ENCODE measurements at places on chromosomes 11 and 22.

- no peak for DNase-seq
Observed at GRCh38 chr11:115921986-115922385, 417.8 kb upstream of the CADM1 start.

- DNase-seq, result no peak
Observed at GRCh38 chr11:116427337-116427902, 345.4 kb downstream of the BUD13 start.

DNA sequence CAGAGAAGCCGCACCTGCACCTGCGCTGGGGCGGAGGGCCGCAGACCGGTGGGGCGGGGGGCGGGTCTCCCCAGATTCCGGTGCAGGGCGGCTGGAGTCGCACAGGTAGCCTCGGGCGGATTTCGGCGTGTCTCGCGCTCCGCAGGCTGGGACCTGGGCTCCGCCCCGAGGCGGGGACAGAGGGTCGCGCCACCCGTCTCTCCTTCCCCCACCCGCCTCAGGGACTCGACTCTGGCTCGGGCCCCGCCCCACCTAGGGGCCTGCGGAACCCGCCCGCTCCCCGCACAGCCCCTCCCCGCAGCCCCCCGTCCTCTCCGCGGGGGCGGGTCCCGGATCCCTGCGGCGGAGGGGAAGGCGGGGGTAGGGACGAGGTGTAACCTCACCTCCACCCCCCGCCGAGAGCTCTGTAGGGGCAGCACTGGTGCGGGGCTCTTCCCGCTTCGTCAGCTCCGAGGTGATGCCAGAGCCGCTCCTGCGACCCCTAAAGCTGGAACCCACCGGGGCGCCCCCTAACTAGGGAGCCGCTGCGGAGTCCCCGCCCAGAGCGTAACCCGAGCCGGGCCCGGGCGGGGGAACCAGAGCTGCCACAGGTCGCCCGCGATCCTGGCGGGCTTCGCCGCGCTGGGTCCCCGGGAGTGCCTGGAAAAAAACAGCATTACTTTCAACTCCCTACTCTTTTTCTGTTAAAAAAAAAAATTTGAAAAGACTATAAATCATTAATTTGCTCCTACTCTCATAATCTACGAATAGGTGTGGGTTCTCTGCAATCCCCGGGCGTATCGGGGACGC is at the start of gene SLC29A2:
TSS of gene SLC29A2 (minus strand) at position 134 of the 789 bp plus-strand sequence. CDS start 169 bp downstream, outside the sequence.
- no peak for DNase-seq

GRCh38 chr11:72777755-72778278 is 16.0 kb downstream of the STARD10 start:
- no peak for DNase-seq

GRCh38 chr11:7673724-7674434 is 579 bp upstream of the CYB5R2 start:
- DNase-seq, result no peak

- no peak for DNase-seq
Observed at GRCh38 chr11:134063124-134063495, 5.8 kb upstream of the JAM3 start.

DNA sequence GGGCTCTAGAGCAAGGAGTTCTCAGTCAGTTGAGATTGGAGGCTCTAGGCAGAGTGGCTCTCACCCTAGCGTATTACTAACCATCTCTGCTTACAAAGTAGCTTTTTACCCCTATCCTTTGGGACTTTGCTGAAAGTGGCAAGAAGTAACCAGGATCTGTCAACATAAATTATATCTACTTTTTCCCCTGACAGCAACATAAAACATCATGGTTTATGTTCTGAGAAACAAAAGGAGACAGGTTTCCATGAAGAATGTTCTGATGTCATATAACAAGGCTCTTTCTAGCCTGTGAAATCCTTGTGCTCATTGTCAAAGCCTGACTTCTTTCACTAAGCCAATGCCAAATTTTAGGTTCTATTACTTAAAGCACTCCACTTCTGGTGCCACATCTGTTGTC is 7.2 kb upstream of the EIF3M start:
- no peak for DNase-seq

GRCh38 chr22:45240810-45241631 is at the start of gene KIAA0930:
KIAA0930 (minus strand) TSS chr22:45240894; CDS start chr22:45240703, 191 bp downstream.
- DNase-seq, result peak; percentile 84

GRCh38 chr22:25176175-25176574 is 23.5 kb upstream of the CRYBB3 start:
- DNase-seq, result no peak

DNA sequence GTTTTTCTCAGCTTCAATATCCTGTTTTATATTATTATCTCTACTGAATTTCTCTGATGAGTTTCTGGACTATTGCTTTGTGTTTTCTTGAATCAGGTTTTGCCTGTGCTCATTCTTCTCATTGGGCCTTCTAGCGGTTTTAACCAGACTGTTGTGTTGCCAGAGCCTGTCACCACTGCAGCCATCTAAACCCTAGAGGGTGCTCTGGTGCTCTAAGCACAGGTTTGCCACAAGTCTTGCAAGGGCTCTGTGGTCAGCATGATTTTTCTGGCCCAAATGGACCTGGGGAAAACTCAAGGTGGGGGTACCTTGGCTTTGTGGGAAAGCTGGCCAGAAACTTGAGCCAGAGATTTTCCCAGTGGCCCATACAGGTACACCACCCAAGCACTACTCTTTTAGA is 52.4 kb upstream of the TYR start:
- no peak for DNase-seq

GRCh38 chr11:61131586-61131985 is 29.3 kb downstream of the CD5 start:
- DNase-seq, result no peak

- no peak for DNase-seq
Observed at GRCh38 chr11:12211331-12212065, 101.1 kb downstream of the MICAL2 start.

DNA sequence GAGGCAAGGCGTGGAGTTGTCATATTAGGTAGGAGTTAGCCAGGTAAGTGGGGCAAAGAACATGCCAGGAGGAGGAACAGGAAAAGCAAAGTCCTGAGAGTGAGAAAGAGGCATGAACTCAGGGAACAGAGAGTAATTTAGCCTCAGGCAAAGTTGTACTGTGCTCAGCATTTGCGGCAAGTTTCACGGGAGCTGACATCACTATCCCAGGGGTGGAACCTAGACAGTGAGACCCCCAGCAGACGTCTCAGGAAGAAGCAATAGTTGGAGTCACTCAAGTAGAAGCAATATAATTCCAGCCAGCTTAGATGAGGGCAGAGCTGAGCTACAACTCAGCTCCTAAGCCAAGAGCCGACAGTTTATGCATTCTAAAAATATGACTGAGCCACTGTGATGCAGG is 426.0 kb upstream of the ISX start:
- no peak for DNase-seq

GRCh38 chr11:31806186-31806927 is 4.8 kb downstream of the PAX6 start:
- DNase-seq, result no peak

GRCh38 chr11:3808861-3809623 is 682 bp downstream of the PGAP2 start:
- peak; percentile 56 for DNase-seq

- DNase-seq, result no peak
Observed at GRCh38 chr11:742156-742546, 5.1 kb upstream of the TALDO1 start.

DNA sequence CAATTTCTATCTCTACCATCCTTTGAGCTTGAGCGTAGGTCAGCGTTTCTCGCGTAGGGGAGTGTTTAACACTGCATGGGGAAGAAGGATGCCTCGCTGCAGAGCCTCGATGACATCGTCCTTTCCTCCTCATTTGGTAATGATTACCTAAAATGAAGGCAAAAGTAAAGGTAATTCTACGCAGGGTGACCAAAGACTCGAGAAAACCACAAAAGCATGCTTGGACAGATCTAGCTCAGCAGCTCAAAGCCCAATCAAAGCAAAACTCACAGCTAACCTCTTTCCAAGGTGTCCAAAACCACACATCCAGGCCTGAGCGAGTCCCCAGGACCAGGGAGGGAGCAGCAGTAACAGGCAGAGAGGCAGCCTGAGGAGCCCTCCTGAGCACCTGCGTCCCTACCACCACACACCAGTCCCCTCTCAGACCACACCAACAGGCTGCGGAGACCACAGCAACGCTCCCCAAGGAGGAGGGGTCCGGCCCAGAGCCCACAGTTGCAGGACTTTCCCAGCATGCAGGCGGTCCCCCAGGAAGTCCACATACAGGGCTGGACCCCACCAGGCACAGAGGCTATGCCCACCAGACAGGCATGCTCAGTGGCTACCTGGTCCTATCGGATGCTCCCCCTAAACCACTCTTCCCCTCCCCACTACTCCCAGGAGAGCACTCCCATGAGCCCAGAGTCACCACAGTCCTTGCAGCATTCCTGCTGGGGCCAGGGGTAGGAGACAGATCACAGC is 3.3 kb downstream of the BRD1 start:
- no peak for DNase-seq

DNA sequence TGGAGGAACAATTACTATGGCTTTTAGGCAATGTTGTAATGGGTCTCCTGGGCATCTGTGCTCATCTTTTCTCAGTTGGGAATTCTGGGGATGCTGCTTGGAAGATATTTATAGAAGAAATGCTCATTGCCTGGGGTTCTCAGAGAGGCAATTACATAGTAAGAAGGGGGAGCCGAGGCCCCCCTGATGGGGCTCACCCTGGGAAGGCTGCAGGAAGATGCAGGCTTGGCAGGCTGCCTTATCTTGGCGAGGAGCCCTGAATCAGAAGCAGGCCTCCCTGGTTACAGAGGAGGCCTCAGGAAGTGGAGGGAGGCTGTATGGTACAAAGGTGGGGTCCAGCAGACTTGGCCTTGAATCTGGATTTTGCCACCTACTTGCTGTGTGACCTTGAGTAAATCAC is 60.6 kb upstream of the CRYBB3 start:
- no peak for DNase-seq

GRCh38 chr11:15166204-15166603 is 51.5 kb downstream of the INSC start:
- DNase-seq, result no peak

DNA sequence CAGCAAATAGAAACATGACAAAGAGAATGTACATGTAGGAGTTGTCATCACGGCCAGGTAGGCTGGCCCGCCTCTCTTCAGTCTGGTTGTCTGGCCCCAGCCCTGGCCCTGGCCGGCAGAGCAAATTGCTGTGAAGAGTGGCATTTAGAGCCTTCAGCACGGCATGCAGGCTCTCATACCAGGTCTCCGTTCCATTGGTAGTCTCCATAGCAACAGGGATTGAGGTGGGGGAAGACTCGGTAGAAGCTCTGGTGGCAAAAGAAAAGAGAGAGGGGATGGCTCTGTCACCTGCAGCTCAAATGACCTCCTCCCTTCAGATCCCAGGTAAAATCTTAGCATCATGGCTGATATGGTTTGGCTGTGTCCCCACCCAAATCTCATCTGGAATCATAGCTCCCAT is 10.0 kb downstream of the KCNE3 start:
- DNase-seq, result no peak

GRCh38 chr22:16973591-16974297 is 34.3 kb downstream of the GAB4 start:
- DNase-seq, result no peak

GRCh38 chr11:93765551-93765950 is 18.5 kb upstream of the MED17 start:
- no peak for DNase-seq

DNA sequence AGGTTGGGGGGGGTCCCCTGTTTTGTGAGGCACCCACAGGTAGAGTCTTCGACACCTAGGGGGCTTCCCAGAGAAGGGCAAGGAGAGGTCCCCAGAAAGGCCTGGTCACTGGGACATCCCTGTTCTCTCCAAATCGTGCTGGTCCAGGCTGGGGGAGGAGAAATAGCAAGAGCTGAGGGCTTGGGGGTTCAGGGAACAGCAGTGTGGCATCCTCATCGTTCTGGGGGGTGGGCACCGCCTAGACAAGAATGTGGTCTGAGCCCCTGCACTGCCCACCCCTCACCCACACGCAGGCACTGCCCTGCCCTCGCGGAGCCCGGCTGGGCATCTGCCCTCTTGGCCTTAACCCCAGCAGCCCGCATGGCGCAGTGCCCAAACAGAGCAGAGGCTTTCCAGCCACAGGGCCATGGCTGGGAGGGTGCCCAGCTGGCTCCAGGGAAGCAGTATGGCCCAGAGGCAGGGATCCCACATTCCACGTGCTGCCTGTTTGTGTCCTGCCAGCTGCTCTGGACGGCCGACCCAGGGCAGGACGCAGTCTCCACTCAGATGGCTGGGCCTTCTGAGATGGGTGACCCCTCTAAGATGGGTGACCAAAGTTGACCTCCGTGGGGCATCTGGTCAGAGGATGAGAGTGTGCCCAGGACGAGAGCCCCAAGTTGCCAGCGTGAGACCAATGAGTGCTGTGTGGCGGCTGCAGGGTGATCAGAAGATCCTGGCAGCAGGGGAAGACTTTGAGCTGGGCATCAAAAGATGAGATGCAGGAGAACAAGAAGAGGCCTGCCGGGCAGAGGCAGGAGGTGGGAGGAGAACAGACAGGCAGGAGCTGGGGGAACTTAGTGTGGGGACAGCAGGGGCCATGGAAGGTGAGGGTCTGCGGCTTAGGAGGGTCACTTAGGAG is 14.4 kb downstream of the SCARF2 start:
- DNase-seq, result no peak

- DNase-seq, result no peak
Observed at GRCh38 chr11:78214331-78215194, 25.8 kb downstream of the USP35 start.

DNA sequence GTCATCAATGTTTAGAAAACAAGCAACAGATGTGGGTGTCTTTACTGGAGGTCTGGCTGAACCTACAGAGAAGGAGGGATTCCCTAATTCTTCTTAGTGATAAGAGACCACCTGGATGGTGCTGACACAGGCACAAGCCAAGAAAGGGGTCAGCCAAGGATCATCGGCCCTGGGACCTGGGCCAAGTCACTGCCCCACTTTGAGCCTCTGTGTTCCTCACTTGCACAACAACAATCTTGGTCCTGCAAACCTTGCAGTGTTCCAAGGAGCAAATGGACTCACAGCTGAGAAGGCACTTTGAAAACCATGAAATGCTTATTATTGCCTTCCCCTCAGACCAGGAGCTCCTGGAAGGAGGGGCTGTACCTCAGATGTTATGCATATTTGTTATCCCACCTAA is 7.0 kb upstream of the KCNE3 start:
- DNase-seq, result no peak

- no peak for DNase-seq
Observed at GRCh38 chr11:122803306-122803705, 35.0 kb upstream of the CRTAM start.

DNA sequence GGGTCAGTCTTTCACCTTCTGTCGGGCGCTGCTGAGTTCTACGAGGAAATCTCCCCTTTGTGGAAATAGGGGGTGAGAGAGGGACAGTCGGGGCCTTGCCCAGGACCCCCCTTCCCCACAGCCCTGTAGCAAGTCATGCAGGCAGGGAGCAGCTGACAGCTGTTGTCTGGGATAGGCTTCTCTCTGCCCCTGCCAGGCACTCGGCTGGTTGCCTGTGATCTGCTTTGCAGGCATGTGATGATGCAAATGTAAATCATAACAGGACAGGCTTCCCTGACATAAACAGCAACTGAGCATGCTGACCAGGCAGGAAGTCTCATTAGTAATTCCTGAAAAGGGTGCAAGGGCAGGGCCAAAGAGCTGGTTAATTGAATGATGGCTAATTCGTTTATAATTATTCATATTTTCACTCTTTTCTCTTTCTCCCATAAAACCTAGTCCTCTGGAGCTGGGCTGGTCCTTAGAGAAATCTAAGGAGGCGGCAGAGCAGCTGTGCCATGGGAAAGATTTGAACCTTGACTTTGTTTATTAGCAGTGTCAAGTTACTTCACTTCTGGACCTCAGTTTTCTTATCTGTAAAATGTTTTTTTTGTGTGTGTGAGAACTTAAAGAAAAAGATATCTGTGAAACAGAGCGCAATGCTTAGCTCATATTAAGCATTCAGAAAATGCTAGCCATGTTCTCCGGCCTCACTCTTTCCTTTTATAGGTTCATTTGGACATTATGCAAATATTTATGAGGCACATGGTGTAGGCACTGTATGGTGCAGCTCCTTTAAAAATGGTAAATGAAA is 129.7 kb downstream of the LDLRAD3 start:
- peak; percentile 17 for DNase-seq

Data from suppressor macrophage treated with lipopolysaccharide for 4 hours (primary cell).